ENCODE measurements at places on chromosomes 12 and 14.

- DNase-seq, result no peak
Observed at GRCh38 chr12:72295744-72296143, 23.6 kb downstream of the TRHDE start.

- DNase-seq, result no peak
Observed at GRCh38 chr12:109475121-109475520, 2.0 kb downstream of the KCTD10 start.

DNA sequence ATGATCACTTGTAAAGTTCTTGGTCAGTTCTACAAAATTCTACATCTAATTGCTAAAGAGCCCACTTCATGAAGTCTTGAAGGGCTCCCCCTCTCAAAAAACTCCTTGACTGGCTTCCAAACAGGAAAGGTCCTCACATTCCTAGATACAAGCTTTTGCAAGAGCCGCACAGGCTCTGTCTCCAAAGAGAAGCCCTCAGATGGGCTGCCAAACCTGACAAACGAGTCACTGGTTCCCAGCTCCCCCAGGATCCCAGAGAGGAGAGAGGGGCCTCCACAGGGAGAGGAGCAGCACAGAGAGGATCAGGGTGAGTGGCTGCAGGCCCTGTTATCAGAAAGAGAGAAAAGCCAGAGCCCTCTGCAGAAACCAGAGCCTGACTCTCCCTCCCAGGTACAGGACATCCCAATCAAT, 5.8 kb downstream of the NID2 start:
- no peak for DNase-seq

- DNase-seq, result no peak
Observed at GRCh38 chr12:124302807-124303578, 8.1 kb downstream of the RFLNA start.

- DNase-seq, result no peak
Observed at GRCh38 chr12:16603916-16604575, 1.9 kb downstream of the LMO3 start.
